Metanephros (tissue), 2 donors: ENCODE measurements at places on chromosomes 12 and 14. TPM values are rescaled to one million over a fixed set of nuclear protein-coding genes. Genes with fewer than 3 reads are reported as not detected.

Gene LRRK2
- 42.7 TPM for total RNA-seq

Gene RGS6
- 4.4 TPM for total RNA-seq

Gene FGF23
- 0.06 TPM for total RNA-seq

Gene CLEC1B
- 1.1 TPM for total RNA-seq

Gene CDCA3
- total RNA-seq, result 18.0 TPM

Gene DEGS2
- 11.5 TPM for total RNA-seq

Gene BRAP
- total RNA-seq, result 13.8 TPM

Gene TMEM132C
- total RNA-seq, result 5.1 TPM

Gene KSR2
- total RNA-seq, result 1.1 TPM

Gene RPAP3
- 11.3 TPM for total RNA-seq

Gene CHGA
- total RNA-seq, result 2.6 TPM

Gene MORN3
- total RNA-seq, result 0.70 TPM

Gene KRT80
- total RNA-seq, result 0.70 TPM

Gene KITLG
- total RNA-seq, result 30.9 TPM

Gene MYH6
- 0.64 TPM for total RNA-seq

Gene STAC3
- total RNA-seq, result 83.0 TPM

Gene WNT1
- not detected for total RNA-seq

Gene PRH2
- 0.70 TPM for total RNA-seq

Gene SRRM4
- 0.06 TPM for total RNA-seq

Gene IL22
- not detected for total RNA-seq

Gene SLC15A5
- not detected for total RNA-seq
